Kidney epithelial cell (primary cell): ENCODE measurements at places on chromosomes 7 and 10.

DNA sequence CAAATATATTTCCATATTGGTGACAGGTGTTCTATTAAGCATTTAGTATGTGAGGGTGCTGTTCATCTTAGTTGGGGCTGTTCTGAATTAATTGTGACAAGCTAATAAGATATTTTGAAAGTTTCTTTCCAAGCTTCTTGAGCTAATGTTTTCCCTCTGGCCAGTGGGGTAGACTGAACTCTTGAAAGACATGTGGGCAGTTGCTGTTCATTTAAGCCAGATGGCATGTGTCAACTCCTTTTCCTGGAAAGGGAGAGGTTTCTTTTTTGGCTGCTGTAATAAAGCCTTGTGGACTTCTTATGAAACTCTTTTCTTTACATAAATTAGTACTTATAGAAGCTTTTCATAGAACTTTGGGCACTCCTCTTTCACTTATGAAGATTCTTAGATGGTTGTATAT lies 21.7 kb downstream of the RAB18 start:
- DNase-seq, result no peak

DNA sequence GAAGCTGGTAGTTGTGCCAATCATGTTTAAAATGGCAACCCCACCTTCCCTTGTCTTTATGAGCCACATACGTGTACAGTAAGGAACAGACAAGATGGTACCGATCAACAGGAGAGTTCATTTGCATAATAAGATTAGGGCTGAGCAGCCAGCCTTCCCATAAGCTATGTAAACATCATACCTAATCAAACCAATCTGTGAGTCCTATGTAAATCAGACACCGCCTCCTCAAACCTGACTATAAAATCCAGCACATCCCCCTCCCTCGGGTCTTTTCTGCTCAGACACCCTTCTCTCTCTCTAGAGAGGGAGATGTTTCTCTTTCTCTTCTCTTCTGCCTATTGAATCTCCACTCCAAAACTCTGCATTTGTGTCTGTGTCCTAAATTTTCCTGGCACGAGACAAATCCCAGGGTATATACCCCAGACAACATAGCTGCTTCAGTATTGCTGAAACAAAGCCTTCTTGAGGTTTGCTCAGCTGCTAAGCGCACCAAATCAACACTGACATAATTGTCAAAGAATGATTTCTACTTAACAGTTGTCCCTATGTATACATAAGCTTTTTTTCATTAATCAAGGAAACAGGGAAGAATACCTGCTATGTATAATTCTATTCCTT lies 279.2 kb downstream of the THSD7A start:
- no peak for DNase-seq

- DNase-seq, result no peak
These were observed 39.9 kb upstream of the EBF3 start for GRCh38 chr10:130003787-130004613.

DNA sequence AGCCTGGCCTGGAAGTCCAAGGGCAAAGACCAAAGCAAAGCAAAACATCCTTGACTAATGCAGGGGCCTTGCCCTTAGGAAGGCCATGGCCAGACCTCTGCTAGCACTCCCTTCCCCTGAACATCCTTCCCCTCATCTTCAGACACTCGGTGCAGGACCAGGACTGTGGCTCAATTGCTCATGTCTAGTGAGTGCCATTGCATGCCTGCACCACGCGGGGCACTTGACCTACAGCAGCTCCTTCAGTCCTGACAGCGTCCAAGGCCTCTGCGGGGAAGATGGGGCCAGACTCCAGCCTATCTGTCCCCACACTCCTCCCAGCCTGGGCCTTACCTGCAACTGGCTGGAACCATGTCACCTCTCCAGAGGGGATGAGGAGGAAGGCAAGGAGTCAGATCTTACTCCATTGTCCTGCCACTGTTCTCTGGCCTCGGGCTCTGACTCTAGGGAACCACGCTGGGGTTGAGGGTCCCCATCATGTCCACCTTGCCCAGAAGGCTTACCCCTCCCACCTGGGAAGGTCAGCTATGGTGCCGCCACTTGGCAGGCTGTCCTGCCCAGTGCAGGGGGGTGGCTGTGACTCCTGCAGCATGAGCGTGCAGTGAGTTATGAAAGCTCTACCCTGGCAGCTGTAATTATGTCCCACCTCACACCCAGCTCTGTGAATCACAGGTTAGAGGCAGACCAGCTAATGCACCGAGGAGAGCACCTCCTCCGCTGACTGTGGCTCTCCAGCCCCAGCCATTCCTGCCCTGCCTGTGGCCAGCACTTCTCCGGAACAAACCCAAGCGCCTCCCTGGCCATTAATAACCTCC lies 16.1 kb downstream of the DRGX start:
- DNase-seq, result no peak

DNA sequence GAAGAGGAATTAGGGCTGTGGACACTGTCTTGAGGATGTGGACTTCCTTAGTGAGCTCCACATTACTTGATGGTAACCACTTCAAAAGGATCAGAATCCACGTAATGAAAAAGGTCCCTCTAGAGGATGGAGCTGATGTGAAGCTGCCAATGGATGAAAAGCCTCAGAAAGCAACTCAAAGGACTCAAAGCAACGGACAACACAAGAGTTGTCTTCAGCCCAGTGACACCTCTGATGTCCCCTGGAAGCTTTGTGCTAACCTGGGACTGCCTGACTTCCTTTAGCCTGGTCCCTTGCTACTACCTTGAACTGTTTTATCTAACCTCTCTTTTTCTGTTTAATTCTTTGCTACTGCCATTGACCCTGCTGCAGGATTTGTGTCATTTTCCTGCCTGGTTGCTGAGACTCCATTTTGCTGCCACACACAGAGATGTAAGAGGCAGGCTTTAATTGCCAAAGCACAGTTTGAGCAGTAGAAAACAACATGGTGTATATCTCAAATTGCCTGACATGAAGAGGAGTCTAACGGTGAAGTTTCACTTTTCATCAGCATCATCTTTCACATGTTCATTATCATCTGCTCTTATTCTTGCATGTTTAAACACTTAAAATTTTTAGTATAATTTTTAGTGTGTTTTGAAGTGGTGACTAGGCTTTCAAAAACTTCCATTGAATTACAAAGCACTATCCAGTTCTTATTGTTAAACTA lies 11.1 kb upstream of the SGCE start:
- no peak for DNase-seq

- no peak for DNase-seq
These were observed 32.7 kb downstream of the SNX8 start for GRCh38 chr7:2281541-2281940.

- no peak for DNase-seq
These were observed 8.6 kb downstream of the TRIM56 start for GRCh38 chr7:101093906-101094305.

GRCh38 chr10:74419958-74420375 lies 268.9 kb downstream of the ADK start:
- no peak for DNase-seq

GRCh38 chr7:33905389-33906032 lies at the start of gene BMPER:
BMPER (plus strand) TSS chr7:33905539; CDS start chr7:33905614, 75 bp downstream.
- no peak for DNase-seq

- DNase-seq, result no peak
These were observed 413 bp downstream of the BUD31 start for GRCh38 chr7:99409192-99409572.

DNA sequence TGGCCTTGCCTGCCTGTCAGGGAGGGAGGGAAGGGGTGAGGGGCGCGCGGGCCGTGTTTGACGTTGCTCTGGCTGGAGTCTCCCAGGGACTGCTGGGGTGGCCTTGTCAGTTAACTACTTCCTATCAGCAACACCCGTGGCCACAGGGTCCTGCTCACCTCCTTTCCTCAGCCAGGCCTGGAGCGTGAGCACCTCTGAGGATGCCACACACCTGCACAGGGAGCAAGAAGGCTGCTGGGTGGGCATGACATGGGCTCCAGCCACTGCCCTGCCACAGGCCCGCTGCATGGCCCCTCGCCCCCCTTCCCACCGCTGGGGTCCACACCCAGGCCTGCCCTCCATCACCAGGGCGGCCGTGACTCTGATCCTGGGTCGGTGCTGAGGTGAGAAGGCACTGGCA lies 212.4 kb downstream of the ELFN1 start:
- no peak for DNase-seq

GRCh38 chr10:62960416-62960815 lies 144.2 kb upstream of the EGR2 start:
- no peak for DNase-seq

- DNase-seq, result no peak
These were observed 329.8 kb upstream of the SEMA3D start for GRCh38 chr7:85516675-85517074.

DNA sequence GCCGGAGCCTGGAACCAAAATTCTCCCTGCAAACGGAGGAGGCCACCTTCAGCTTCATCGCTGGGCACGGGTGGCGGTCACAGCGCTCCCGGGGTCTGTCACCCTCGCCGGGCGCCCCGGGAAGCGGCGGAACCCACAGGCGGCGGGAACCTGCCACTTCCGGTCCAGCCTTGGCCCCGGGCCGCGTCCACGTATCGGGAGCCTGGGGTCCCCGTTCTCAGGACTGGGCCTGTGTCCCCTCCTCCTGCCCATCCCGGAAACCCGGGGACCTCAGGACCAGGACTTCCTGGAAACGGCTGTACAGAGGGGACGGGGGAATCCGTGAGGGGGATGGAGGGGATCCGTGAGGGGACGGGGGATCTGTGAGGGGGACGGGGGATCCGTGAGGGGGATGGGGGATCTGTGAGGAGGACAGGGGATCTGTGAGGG lies 25.4 kb downstream of the PDGFA start:
- DNase-seq, result no peak

GRCh38 chr10:80279146-80279545 lies 10.3 kb downstream of the MAT1A start:
- DNase-seq, result no peak

DNA sequence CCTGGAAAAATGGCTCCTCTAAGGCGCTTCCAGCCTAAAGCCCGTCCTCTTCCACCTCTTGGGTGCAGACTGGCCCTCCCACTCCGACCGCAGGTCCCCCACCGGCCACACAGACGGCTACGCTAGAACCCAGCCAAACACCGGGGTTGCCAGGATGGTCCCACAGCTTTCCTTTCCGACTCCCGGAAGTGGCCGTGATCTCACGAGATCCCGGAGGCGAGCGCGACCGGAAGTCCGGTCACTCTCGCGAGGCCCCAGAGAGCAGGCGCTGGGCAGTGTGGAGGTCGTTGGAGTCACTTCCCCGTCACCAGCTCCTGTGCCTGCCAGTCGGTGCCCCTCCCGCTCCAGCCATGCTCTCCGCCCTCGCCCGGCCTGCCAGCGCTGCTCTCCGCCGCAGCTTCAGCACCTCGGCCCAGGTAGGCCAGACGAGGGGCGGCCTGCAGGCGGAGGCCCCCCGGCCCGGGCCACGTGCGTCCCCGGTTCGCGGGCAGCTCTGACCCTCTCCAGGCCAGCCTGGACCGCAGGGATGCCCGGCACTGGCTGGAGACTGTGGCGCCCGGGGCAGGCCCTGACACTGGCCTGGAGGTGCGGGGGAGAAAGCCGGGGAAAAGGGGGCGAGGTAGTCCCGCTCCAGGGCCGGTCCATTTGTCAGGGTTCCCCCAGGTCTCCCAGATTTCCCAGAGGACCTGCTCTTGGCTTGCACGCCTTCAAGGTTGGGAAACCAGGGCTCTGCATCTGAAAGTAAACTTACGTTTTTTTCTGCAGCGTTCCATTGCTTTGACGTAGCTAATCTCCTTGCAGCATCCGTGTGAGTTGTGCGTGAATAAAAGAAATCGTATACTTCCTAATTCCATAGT lies at the start of the genes MDH2 and STYXL1:
Gene MDH2 (plus strand): TSS at position 296 of the 857 bp plus-strand sequence. CDS start 55 bp downstream, at position 351.
Gene STYXL1 (minus strand): TSS at position 190 of the 857 bp plus-strand sequence. CDS start 17,477 bp downstream, outside the sequence.
- peak; percentile 83 for DNase-seq

DNA sequence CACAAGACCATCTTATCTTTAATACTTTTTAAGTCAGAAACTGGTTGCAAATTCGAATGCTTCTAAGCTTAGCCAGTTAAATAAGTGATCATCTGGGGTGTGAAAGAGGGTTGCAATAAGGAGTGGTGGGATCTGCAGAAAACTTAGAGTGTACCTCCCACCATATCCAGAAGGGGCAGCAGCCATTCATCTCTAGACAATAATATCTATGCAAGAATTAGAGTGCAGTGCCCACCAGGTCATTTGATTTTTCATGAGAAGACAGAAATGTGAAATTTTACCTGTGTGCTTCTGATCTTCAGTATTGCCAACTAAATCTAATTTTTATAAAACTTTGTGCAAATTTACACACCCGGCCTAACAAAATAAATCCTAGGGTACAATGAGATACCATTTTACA lies 127.2 kb upstream of the SP4 start:
- DNase-seq, result no peak

DNA sequence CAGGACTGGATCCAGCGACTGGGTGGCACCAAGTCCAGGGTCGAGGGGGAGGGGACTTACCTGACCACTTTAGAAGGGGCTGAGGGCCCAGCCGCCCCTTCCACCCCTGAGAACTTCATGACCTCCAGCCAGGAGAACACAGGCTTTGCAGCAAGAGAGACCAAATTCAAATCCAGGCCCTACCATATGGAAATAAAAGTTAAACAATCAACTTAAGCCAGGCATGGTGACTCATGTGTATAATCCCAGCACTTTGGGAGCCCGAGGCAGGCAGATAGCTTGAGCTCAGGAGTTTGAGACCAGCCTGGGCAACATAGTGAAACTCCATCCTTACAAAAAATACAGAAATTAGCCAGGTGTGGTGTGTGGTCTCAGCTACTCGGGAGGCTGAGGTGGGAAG lies 61.9 kb downstream of the COL13A1 start:
- DNase-seq, result no peak

DNA sequence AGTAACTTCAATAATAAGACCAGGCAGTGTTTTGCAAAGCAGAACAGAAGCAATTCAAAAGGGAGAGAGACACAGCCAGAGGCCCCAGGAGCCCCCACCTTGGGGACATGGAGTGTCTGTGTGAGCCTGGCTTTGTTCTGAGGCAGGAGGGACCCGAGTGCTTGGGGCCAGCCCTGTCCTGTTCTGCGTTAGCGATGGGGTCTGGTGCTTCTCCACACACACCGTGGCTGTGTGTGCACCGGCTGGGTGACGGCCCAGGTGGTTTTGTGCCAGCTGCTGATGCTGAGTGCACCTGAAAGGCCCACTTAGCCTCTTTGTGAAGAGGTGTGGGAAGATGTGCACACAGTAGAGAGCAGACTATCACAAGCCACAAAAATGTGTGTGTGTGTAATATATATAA lies 468.9 kb downstream of the DNAJB6 start:
- DNase-seq, result no peak

DNA sequence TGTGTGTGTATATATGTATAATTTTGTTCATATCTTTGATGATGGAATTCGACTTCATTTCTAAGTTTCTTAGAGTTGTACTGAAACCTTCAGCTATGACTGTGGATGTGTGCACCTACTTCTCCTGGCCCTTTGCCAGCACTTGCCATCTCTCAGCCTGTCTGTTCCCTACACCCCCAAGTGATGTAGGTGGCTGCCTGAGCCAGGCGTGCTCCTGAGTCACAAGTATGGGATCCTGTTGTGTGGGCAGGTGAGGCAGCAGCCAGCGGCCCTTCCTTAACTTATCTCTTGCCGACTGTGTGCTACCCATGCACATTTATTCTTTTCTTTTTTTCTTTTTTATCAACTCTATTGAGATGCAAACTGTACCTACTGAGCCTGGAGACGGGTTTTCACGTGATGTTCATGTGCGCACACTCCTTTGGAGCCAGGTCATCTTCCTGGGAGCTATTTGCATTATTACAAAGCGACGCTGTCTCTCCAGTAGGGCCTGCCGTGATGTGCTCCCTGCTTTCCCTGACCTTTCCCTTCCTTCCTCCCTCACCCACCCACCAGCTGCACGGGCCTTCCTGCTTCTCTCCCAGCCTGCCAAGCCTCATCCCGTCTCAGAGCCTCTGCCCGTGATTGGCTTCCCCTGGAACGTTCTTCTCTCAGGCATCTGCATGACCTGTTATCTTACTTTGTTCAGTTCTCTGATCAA lies 31.3 kb upstream of the GALNT11 start:
- no peak for DNase-seq
